ENCODE measurements at places on chromosomes 1 and 21.

GRCh38 chr1:111754984-111755330, 744 bp upstream of the DDX20 start:
- DNase-seq, result no peak

- no peak for DNase-seq
These were observed 85.7 kb upstream of the CCDC190 start for GRCh38 chr1:162946701-162947100.

GRCh38 chr1:187275346-187275745, 446.6 kb downstream of the PLA2G4A start:
- DNase-seq, result no peak

DNA sequence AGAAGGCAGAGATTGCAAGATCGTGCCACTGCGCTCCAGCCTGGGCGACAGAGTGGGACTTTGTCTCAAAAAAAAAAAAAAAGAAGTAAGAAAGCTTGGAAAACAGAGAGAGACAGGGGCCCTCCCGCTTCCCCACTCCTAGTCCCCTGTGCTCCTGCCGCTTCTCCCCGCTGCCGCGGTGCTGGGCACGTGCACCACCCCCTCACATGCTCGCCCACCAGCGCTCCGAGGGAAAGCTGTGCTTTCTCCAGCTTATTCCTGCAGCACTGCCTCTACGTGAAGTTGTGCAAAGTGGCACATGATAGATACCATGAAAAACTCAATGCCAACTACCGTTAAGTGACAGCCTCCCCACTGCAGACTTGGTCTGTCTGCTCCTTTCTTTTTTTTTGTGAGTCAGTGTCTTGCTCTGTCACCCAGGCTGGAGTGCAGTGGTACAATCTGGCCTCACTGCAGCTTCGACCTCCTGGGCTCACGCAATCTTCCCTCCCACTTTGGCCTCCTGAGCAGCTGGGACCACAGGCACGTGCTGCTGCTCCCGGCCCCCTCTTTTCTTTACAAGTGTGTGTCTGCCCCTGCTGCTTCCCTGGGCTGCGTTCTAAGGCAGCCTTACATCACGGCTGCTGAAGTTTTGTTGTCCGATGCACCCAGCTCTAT, 15.4 kb downstream of the SLX9 start:
- no peak for DNase-seq

DNA sequence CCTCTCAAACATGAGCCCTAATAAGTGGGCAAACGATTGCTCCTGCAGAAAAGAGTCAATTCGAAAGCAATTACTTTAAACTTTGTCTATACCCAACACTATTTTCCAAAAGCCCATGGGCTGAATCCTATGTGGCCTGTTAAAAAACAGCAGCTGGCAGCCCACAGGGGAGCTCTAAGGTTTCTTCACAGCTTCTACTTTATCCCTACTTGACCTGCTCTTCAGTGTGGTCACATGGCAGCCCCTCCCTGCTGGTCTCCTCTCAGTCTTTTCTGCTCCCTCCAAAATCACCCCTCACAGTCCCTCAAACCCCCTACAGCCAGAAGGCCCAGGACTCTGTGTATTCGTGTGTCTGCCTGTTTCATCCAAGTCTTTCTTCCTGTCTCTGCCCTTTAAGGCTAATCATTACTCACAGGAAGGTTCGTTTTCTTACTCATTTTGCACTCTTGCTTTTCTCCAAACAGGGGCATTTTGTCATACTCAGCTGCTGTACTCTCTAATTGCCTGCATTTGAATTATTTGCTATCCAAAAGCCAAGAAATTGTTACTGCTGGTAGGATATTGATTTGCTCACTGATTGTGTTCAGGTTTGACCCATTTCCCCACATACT, 62.4 kb upstream of the FAM3B start:
- DNase-seq, result no peak

DNA sequence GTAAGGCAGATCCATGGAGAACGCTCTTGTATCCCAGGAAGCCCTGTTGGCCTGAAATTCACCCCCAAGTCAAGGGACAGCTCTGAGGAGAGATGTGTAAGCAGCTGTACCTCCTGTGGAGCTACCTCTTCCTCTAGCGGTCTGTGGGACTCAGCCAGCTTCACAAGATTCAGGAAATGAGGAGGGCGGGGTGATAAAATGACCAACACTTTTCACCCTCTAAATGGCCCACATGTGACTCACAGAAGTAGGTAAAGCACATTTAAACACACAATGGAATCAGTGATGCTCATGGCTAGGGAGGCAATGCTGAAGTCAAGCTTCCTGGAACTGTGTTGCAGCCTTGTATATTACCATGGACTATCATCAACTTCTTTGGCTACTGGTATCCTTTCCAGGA, at the start of gene SH2D1B:
SH2D1B (minus strand) TSS at position 135 of the 400 bp plus-strand sequence; CDS start at position 15, 120 bp downstream.
- DNase-seq, result no peak

DNA sequence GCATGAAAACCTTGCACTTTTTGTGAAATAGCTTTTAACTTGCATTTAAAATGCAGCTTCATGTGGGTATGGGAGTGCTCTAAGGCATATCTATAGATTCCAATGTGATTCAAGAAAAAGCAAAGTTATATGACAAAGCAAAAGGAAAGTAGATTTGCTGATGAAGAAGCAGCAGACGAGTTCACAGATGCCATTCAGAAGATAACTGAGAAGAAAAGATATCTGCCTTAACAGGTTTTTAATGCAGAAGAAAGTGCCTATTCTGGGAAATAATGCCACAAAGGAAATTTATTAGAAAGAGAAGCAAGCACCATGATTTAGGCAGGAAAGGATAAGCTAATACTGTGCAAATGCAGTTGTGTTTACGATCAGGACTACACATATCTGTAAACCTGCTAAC, 68.1 kb downstream of the PHTF1 start:
- no peak for DNase-seq

DNA sequence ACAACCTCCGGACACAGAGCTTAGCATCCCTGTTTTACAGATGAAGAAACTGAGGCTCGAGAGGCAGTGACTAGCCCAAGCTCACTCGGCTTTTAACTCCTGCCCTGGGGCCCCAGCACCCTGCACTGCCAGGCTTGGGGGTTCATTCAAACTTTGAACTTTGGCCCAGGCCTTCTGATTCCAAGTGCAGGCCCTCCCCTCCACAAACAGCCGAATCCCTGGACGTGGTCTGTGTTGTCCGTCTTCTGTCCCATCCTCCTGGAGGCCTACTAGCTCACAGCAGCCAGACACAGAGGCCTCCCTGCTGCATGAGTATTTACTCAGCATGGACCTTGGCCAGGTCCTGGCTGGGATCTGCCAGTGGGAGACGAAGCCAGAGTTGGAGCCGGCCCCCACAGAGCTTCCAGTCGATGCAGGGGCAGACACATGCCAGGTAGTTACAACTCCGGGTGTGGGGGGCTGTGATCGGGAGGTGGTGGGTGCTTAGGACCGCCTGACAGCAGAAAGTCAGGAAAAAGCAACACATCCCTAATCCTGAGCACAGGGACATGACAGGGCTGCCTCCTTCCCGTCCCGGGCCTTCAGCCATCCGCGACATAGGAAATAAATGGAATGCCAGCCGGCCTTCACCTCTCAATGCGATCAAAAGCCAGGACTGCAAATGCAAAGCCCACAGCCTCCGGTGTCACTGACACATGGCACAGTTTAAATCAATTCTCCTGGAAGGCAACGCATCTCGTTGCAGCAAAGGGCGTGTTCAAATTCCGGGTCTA, 7.4 kb downstream of the IFFO2 start:
- DNase-seq, result no peak

DNA sequence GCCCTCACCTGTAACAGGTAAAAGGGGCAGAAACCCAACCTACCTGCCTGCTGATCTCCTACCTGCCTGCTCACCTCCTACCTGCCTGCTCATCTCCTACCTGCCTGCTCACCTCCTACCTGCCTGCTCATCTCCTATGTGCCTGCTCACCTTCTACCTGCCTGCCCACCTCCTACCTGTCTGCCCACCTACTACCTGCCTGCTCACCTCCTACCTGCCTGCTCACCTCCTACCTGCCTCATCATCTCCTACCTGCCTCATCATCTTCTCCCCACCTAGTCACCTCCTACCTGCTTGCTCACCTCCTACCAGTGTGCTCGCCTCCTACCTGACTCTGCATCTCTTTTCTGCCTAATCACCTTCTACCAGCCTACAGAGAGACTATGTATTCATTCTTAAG, 452.9 kb downstream of the MATN1 start:
- DNase-seq, result no peak

- DNase-seq, result no peak
These were observed 208.5 kb downstream of the DNAH14 start for GRCh38 chr1:225137976-225138375.

- DNase-seq, result no peak
These were observed 28.8 kb downstream of the MCOLN2 start for GRCh38 chr1:84968101-84968500.

- no peak for DNase-seq
These were observed 11.0 kb upstream of the GPR61 start for GRCh38 chr1:109528712-109529111.

DNA sequence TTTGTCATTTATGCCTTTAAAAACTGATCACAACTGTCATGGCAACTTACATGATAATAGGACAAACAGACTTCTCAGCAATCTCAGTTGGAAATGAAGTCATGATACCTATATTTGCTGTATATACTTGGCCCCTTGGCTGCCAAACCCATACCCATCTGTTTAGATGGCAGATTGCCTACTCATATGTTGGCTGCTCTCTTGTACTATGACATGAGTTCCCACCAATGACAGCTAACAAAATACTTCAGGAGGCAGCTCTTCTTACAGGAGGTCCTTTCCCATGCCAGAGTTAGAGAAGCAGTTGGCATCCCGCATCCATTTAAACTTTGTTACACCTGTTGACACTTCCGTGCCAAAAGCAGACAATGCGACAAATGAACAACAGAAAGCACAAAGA, 603.1 kb upstream of the ADGRL2 start:
- DNase-seq, result no peak

DNA sequence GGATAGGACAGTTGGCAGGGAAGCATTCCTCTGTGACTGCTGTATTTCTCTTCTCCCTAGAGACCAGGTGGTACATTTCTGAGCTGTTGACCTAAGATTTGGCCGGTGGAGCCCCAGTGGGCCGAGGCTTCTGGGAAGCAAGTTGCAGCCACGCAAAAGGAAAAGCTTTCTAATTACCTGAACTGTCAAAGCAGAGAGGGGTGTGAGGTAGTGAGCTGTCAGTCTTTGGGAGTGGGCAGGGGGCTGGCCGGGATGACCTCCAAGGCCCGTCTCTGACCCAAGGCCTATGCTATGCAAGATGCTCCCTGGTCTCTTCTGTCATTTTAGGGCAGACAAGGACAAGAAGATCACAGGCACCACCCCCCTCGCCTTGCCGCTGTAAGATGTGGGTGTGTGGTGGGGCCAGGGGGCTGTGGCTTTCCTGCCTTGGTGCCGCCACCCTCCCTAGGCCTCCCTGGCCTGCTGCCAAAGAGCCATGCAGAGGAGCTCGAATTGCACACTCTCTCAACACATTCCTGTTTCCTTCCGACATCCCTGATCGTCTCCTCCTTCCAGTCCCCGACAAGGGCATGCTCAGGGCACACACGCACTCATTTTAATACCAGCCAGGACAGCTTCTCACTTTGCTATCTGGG, 7.7 kb downstream of the PADI1 start:
- DNase-seq, result no peak

DNA sequence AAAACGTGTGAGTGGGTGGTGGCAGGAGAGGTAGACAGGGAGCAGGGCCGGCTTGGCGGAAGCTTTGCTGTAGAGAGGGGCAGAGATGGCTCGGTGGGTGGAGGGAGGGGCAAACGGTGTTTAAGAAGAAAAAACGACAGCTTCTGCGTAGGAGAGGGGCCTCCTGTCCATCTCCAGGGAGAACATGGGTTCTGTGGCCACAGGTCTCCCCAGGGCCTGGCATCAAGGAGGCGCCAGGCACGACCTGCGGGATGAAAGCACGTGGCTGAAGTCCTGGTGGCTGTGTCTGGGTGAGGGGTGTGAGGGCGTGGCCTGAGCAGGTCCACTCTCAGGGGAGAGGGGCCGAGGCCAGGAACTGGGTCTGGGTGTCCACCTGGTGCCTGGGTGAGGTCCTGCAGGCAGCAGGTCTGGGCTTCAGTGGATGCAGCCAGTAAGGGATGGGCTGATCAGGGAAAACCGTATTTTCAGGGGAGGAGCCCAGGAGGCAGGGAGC, 940 bp upstream of the PRKCZ start:
- no peak for DNase-seq

DNA sequence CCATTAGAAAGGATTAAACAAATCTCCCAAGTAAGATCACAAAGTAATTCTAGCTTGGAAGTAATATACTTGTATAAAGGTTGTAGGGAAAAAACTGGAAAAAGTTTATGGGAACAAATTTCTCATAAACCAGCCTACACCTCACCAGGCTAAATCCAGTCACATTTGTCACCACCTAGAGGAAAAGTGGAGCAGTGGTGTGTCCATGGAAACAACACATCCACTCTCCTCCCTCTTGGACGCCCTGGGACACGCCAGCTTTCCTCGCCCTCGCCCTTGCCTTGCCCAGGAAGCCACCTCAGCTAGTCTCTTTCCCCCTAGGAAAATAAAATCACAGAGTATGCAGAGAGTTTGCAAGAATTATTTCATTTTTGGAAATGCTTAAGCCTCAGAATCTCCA, 2.2 kb downstream of the PALMD start:
- no peak for DNase-seq

DNA sequence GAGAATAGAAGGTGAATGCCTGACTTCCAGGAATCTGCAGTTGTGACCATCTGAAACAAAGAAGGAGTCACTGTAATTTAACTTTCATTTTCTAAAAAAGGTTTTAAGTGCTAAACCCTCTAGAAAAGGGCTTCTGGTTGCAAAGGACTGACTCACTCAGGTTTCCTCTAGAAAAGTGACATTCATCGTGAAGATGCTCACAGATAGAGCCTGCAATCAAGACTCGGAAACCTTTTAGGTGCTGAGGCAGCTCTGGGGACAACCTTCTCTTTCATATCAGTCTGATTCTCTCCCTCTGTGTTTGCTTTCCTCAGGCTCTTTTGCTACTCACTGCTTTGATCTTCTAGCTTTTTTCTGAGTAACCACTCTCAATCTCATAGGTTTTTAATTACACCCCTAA, 8.2 kb downstream of the BCL9 start:
- DNase-seq, result no peak

DNA sequence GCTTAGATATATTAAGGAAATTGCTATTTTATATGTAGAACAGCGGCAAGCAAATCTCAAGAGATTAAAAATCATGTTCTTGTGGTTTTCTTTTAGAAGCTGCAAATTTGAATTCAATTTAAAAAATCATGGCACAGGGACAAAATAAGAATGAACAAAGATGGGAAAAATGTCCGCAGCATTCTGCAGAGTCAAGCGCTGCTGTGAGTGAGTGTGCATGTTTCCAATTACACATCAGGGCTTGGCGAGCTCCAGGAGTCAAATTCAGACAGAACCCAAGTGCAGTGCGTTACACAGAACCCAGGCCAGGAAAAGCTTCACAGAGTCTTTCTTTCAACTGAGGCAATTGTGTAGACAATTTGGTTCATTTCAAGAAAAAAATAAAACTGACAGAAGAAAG, 33.3 kb upstream of the ERG start:
- no peak for DNase-seq

DNA sequence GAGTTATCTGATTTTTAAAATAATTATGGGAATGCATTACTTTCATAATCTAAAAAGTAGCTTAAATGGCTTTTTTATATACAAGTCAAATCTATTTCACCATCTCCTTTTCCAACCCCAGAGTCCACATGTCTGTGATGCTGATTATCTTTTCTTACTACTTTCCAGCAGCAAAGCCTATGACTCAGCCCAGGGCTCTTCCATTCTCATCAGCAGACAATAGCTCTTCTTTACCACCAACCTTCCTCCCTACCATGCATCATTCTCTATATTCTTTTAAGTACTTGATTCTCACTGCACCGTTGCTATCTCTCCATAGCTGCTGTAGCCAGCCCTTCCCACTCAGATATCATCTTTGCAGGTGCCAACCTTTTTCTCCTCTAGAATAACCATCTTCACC, 61.3 kb downstream of the OVGP1 start:
- DNase-seq, result no peak

- no peak for DNase-seq
These were observed 65.4 kb downstream of the RPE65 start for GRCh38 chr1:68384321-68384813.

Measured in GM12892 (cell line).